ENCODE measurements at places on chromosomes 5 and 9.
A peak's percentile ranks its signal among the peaks of the same experiment; 100 is the strongest.

GRCh38 chr9:35350827-35351549 is 138.9 kb upstream of the RUSC2 start:
- DNase-seq: peak; percentile 89

DNA sequence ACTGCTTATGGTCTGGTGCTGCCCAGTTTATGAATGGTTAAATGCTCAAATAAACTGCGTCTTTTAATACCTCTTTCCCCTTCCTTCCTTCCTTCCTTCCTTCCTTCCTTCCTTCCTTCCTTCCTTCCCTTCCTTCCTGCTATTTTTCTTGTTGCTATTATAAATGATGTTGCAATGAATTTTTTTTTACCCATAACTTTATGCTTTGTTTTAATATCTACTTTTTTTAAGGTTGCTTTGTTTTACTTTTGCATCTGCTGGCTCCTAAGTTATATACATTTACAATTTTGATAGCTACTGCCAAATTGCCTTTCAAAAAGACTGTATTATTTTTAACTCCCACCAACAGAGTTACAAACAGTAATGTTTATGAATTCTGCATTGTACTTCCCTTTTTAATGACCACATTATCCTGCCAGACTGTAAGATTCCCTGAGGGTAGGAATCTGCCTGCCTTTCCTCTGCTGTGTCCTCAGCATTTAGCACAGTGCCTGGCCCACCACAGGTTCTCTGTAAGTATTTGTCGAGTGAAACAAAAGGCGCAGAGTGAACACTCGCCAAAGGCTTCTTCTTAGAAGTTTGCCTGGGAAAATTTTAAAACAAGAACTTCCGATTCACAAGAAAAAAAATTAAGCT is 36.9 kb downstream of the KIF4B start:
- DNase-seq: peak; percentile 8

- no peak for DNase-seq
Measured at GRCh38 chr9:135639196-135639595, at the start of gene GLT6D1. Gene GLT6D1 (minus strand): TSS chr9:135639540. CDS start chr9:135639187, 353 bp downstream.

DNA sequence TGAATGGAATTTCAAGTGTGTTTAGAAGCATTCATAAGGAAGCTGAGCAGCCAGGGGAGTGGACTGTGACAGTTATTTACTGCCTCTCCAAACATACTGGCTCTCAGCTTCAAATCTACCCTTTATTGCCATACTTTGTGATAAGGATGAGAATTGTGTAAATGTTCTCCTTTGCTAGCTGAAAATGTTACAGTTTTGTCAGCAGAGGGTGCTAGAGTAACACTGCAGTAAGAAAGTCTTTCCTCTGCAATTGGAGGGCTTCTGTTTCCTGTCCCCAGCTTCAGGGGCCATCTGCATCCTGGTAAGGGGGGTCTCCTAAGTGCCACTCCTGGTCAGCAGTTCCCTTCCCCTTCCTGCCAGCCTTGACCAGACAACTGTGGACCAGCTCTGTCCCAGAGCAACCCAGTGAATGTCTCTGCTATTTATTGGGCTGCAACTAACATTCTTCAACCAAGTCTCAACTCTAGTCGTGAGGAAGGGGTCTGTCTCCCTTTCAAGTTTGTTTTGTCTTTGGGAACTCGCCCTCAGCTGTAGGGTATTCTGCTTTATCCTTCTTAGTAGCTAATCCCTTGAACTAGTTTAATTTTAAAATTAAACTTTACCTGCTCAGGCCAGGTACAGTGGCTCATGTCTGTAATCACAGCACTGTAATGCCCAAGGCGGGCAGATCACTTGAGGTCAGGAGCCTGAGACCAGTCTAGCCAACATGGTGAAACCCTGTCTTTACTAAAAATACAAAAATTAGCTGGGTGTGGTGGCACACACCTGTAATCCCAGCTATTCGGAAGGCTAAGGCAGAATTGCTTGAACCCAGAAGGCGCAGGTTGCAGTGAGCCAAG is 45.3 kb downstream of the RAPGEF6 start:
- peak; percentile 70 for DNase-seq

DNA sequence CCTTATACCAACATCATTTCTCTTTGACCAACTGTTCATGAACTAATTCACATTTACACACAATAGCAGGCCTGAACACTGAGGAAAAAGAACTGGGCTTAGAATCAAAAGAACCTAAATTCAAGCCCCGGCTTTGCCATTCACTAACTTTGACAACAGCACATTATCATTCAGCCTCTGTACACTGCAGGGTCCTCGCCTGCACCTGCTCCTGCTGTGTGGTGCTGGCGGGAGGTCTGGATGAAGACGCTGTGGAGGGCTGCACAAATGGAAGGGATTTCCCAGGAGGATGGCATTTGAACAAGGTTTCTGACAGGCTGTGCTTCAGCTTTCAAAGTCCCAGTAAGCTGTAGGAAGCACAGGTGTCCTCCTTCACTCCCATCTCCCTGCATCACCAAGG is 151.2 kb downstream of the ZDHHC21 start:
- no peak for DNase-seq

All from EH (cell line).